NCI-H345 (cell line): ENCODE measurements at places on chromosomes 13 and 19.

- DNase-seq: no peak
Observed at GRCh38 chr19:7176792-7177191, 107.3 kb downstream of the ZNF557 start.

- DNase-seq: no peak
Observed at GRCh38 chr19:33819506-33819879, 22.8 kb downstream of the KCTD15 start.

DNA sequence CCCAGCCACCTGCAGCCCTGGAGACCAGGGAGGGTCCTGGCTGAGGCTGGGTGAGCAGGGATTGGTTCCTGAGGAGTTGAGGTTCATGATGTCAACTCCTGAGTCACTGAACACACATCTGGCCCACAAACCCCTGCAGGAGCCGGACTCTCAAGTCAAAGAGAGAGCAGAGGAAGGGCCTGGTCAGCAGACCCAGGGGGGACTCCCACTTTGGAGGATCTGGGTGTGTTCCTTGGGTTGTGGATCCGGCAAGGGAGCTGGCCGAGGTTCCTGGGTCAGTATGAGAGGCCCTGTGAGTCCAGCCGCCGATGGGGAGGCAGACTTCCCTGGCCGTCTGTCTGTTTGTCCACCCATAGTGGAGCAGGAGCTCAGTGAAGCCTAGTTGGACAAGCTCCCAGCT lies 4.0 kb downstream of the SLC7A10 start:
- DNase-seq: no peak

DNA sequence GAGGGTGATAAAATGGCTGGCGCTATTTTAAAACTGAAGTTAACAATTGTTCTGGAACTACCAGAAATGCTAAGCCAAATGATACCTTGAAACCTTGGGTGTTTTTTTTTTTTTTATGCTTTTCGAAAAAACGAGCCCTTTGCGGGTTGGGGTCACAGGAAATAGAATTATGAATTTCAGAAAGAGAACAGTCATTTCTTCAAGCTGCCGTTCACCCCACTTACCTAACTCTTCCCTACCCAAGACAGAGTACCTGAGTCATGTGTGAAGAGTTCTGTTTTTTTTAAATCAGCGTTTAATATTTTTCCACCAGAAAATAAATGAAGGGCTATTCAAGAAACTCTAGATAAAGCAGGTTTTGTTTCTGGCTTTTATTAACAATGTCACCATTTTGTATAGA lies 35.3 kb downstream of the KLF2 start:
- no peak for DNase-seq

GRCh38 chr13:88926890-88927502 lies 1255.8 kb downstream of the SLITRK5 start:
- DNase-seq: no peak

DNA sequence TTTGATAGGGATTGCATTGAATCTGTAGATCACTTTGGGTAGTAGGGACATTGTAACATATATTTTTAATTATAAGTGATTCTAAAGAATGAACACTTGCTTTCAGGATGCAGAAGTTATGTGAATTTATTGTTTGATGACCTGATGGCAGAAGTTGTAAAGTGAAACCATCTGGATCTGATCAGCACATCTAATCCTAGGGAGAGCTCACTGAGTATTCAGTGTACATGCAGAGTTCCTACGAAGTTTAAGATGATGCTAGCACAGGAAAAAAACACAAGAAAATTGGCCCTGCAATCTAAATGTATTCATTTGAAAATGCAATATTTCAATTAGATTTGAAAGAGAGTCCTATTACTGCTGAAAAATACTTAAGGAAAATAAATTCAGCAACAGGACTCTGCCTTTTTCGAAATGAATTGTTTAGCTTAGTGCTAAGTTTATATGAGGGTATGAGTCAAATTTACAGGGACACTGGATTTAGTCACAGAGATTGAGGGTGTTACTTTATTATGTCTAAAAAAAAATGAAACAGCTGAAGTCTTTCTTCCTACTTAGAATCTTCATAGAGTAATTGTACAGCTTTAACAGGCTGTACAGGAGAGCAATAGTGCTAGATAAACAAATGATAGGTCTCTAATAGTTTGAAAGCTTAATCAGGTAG lies 385.7 kb downstream of the DCT start:
- DNase-seq: no peak

GRCh38 chr19:2546128-2547032 lies 70.5 kb downstream of the GADD45B start:
- DNase-seq: no peak

DNA sequence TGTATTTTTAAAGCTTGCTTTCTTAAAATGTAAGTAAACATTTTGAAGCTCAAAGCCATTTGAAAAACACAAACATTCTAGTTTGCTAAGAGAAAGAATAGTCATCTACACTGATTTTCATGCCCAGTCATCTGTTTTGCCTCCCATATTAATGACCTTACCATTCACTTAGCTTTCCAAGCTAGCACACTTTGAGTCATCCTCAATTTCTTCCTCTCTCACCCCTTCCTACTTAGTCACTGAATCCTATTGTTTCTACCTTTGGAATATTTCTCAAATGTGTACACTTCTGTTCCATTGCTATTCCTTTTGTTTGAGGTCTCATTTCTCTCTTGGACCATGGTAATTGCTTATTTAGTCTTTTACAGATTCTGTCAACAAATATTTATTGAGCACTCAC lies 7.3 kb upstream of the HS6ST3 start:
- no peak for DNase-seq

DNA sequence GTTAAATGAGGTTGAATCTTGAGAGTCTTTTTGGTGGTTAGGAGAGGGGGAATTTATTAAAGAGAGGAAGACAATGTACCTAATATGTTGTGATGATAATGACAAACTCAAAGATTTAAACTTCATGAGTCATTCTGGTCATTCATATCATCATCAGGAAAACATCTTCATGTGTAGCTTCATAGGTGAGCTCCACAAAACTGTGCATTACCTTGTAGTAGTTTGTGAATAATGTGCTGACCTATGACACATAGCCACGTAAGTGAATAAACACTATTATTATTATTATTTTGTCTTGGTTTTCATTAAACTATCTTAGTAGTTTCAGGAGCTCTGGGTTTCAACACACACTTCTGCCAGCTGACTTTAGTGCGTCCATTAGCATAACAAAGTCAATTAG lies 997 bp upstream of the GPC6 start:
- no peak for DNase-seq

- DNase-seq: no peak
Observed at GRCh38 chr13:37868691-37869505, 674 bp downstream of the TRPC4 start.

- no peak for DNase-seq
Observed at GRCh38 chr19:48196933-48197665, 26.6 kb downstream of the ZSWIM9 start.

DNA sequence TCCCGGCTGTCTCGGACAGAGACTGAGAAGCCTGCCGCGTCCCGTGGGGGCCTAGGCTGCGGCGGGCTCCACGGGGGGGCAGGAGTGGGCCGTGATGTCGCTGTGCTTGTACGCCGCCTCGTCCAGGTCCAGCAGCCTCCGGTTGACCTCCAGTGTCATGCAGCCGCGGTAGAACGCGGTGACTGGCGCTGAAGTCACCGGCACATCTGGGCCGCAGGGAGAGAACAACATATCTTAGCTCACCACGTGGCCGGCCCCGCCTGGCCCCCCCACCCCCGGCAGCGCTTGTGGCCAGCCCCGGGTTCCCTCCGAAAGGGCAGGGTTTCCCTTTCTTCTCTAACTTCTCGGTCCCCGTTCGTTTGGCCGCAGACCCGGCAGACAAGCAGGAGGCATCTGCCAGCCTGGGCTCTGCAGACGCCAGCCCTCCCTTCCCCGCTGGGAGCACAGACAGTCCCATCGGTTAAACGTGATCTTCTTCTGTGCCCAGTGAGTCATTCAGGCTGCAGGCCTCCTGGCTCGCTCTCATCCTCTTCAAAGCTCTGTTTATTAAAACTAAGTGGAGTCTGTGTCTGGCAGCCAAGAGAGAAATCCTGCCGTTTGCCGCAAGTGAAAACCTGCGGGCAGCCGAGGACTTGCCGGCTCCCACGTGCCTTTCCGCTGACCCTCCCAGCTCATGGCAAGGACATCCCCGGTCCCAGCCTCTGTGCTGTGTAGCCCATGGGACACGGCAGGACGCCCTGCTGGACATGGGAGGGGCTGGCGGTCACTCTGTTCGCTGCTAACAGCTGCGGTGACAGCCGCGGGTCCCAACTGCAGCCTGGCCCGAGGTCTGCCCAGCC lies 42.8 kb downstream of the GAS6 start:
- peak; percentile 88 for DNase-seq

DNA sequence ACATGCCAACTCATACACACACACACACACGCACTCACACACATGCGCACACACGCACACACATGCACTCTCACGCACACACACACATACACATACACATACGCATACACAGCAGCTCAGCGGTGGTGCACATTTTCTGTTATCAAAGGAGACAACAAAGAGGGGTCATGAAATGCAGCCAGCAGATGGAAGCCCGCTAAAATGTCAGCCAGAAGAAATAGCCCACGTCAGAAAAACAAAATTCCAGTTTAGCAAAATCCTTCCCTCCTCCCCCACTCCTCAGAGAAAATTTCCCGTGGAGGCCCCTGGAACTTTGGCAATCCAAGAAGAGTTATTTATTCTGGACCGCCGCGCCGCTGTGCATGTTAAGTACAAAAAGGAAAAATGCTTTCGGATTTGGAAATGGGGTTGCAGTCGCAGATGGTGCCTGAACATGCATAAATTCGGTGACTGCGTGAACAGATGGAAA lies 114.6 kb upstream of the VSTM2B start:
- no peak for DNase-seq

GRCh38 chr13:24053519-24054251 lies 106.8 kb upstream of the SPATA13 start:
- peak; percentile 72 for DNase-seq

DNA sequence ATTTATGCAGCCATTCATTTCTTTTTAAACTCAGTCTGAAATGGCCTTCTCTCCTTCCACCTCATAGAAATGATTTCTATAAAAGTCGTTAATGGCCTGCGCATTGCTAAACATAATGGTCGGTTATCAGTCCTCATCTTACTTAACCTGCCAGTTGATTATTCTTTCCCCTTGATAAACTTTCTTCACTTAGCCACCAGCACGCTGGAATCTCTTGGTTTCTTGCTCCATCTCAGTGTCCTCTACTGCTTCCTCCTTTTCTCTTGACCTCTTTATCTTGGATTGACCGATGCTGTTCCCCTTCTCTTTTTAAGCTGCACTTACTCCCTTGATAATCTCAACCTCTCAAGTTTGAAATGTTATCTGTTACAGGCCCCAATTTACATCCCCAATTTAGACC lies 12.2 kb upstream of the CLC start:
- no peak for DNase-seq

DNA sequence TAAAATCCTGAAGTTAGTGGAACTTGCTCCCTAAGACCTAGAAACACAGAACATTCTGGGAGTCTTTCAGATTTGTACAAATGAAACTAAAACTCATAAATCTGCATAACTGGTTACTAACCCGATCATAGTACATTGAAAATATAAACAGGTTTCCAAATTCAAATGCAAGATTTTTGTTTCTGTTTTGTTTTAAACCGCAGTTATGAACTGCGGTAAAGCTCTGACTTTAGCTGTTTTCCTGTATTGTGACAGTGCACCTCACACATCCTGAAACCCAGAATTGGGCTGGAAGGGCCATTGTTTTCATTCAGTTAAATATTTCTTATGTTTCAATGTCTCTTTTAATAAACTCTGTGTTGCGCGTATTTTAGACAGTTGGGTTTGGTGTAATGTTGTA lies 204.7 kb downstream of the SHISA2 start:
- DNase-seq: no peak

DNA sequence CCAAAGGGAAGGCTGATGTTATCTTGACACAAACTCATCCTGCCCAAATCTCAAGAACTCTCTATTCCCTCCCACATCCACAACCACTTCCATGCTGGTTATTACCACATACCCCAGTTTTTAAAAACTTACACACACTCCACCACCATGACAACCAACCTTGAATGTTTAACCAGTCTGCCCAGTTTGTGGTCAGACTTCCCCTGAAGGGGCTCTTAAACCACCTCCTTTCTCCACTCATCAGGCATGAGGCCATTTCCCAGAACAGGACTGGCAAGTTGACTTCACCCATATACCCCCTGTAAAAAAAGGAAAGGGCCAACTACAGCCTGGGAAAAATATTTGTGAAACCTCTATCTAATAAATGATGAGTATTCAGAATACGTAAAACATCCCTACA lies 12.4 kb upstream of the ZSCAN4 start:
- no peak for DNase-seq

DNA sequence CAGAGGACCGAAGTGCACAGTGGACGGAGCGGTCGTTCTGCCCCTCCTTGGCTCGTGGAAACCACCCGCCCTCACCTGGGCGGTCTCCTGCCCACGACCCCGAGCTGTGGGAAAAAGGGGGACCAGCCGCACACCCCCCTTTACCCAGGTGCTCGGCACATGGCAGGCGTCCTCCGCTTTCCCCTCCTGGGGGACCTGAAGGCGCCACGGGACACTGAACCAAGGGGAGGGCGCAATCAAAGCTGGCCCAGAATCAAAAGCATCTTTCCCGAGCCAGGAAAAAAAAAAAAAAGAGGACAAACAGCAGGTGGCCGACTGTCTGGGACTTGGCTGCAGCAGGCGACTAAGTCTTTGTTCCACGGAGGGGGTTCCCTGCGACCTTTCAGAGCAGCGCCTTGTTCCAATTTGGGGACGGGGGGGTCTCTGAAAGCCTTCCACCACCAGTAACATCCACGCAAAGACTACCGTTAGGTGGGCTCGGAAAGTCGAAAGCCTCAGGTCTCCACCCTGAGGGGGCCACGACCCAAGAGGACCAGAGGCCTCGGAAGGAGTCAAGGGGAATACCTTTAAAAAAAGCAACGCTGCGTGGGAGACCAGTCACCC lies 1.1 kb downstream of the MBD3 start:
- DNase-seq: peak; percentile 27

DNA sequence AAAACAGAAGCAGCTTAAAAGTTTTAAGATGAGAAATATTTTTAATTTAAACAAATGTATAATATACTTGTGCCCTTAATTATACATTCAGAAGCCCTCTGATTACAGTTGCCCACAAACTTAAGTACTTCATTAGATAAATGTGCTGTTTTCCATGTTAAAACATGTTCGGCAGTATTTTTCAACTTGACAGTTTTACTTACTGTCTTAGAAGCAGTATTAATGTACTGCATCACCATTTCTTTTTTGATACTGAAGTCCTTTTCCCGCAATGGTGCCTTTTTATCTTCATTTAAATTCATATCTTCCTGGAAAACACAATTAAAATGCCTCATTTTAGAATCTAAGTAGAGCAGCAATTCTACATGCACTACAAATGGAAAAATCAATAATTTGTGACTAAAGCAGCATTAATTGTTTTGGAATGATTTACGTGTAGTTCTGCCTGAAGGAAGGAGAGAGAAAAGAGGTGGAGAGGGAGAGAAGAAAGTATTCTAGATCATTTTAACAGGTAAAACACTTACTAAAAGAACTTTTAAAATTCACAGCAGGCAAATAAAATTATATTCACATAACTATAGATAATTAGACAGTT lies 70.2 kb downstream of the DIAPH3 start:
- DNase-seq: no peak

- no peak for DNase-seq
Observed at GRCh38 chr19:1985588-1986356, 29.7 kb downstream of the BTBD2 start.
